Activated T-cell treated with anti-CD3 and anti-CD28 coated beads, Interleukin-2, amount 50 U/mL, for 4 hours (primary cell): ENCODE measurements at places on chromosomes 7 and 10. TPM values are rescaled to one million over a fixed set of nuclear protein-coding genes. Genes with fewer than 3 reads are reported as not detected.

The MEOX2 gene
- not detected for total RNA-seq

The ASL gene
- 7.3 TPM for total RNA-seq

The HSPA12A gene
- 0.45 TPM for total RNA-seq

The CTNNA3 gene
- not detected for total RNA-seq

The TMEM196 gene
- not detected for total RNA-seq
